ENCODE measurements at places on chromosomes 5 and 9.

- no peak for DNase-seq
Observed at GRCh38 chr5:113110117-113110516, 133.5 kb downstream of the DCP2 start.

DNA sequence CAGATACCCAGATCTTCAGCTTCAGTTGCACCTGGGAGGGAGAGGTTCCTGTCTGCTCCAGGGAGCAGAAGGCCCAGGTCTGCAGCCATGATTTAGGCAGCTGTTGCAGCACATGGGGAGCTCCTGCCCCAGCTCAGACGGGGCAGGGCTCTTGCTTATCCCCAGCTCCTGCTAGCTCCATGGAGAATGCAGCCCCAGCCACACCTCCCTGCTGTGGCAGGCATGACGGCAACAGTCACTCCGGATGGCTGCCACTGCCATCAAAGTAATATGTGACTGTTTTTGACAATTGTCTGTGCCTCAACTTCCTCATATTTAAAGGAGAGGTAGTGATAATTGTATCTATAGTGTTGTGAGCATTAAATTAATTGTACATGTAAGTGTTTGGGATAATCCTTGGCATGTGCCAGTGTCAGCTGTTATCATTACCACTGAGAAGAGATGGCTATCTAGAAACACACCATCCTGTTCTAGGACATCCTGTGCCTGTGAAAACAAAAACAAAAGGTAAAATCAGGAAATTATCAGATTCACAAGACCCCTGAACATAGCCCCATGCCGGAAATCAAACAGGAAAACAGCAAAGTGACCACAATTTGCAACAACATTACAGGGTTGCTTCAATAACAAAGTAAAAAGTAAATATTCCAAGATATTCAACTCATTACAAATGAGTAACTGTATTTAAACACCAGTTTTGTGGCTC is 1048.8 kb upstream of the ACO1 start:
- DNase-seq = no peak

DNA sequence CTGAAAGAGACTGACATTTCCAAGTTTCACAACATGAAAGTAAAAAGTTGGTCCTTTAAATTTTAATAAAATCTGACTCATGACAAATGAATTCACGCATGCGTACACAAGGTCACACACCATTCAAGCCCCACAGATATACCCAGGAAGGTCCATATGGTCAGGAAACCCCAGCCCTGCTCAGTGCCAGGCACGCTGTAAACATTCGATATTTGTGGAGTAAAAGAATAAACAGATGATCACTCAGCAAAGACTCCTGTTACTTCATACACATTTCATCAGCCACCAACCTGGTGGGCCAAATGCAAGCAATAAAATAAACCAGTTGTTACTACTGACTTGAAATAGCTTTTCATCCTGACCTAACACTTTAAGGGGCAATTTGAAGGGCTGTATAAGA is 158.0 kb upstream of the RETREG1 start:
- no peak for DNase-seq

DNA sequence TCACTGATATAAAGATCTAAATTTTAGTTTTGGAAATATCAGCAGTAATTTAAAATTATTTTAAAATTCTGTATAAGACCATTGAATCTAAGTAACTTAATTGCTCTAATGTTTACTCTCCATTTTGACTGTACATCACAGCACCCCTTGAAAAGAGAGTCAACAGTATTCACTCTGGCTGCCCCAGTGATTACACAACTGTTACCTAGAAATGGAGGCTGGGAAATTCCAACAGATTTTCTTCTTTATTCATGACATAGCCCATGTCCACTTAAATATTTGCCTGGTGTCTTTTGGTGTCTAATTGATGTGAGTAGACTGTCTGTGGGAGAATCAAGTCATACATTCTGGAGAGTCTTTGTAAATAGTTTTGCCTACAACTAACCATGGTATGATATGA is 301.8 kb upstream of the CDH6 start:
- no peak for DNase-seq

DNA sequence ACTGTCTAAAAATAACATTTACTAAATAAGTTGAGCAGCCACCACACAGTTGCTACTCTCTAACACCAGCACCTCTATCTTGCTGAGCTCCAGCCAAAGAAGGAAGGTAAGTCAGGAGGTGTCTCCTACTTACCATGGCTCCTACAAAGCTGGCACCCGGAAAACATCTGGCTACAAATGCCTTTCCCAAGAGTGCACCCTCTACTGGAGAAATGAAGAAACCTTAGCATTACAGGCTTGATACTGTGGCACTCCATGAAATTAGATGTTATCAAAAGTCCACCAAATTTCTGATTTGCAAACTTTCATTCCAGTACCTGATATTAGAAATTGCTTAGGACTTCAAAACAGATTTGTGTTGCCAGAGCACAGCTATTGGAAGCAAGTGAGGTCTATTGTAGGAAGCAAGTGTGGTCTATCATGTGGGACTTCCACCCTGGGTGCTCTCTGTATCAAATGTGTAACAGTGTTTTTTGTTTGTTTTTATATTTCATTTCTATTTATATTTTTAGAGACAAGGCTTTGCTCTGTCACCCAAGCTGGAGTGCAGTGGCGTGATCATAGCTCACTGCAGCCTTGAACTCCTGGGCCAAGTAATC is 25.7 kb upstream of the RFK start:
- DNase-seq = peak; percentile 20

DNA sequence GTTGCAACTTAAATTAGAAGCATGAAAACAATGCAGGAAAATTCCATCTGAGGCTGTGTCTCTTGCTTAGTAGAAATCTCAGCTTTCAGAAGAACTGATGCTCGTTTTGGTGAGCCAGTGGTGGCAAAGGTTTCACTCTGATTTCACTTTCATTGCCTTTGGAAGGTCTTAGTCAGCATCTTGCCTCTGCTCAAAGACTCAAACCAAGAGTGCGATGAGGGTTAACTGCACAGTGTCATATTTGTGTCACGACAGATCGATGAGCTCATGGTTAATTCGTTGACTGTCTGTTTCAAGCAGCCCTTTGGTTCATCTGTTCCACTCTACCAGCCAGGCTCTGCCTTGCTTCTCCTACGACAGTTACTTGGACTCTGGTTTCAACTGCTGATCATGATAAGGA is 331.3 kb upstream of the KIF2A start:
- DNase-seq = no peak

DNA sequence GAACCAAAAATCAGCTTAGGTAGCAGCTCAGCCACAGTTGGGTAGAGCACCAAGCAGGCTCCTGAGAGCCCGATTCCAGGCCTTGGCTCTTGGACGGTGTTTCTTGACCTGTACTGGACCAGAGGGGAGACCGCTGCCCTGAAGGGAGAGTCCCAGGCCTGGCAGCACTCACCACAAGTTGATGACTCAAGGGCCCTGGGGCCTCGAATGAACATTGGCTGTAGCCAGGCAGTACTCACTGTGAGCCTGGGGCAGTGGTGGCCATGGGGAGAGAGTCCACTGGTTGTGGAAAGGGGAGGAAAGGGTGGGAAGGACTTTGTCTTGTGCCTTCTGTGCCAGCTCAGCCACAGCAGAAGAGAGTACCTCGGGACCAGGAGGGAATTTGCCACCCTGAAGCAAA is 166.1 kb downstream of the EDIL3 start:
- DNase-seq = no peak

- DNase-seq = peak; percentile 36
Observed at GRCh38 chr5:88729084-88729828, 153.7 kb downstream of the MEF2C start.

GRCh38 chr5:104942735-104943134 is 1380.1 kb upstream of the NUDT12 start:
- DNase-seq = no peak

GRCh38 chr9:92538541-92538940 is 2.8 kb upstream of the ECM2 start:
- peak; percentile 43 for DNase-seq

- no peak for DNase-seq
Observed at GRCh38 chr9:16532681-16533450, 337.6 kb downstream of the BNC2 start.

- no peak for DNase-seq
Observed at GRCh38 chr9:126650404-126651341, 36.9 kb downstream of the LMX1B start.

DNA sequence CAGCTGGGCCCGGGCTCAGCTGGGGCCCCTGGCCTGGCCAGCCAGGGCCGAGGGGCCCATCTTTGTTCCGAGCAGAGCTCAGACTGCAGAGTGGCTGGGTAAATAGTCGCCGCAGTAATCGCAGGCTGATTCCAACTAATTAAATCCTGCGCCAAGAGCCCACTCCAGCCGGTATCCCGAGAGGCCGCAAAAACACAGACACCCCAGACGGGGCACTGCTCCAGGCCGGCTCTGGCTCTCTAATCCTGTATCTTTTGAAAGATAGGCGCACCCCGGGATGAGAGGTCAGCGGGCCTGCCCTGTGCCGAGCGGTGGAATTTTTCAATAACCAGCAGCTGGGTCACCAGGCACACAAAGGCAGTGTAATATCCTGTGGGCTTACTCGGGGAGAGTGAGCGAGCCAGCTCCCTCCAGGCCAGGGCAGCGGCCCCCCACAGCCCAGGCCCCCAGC is 57.7 kb downstream of the LMX1B start:
- DNase-seq = no peak

DNA sequence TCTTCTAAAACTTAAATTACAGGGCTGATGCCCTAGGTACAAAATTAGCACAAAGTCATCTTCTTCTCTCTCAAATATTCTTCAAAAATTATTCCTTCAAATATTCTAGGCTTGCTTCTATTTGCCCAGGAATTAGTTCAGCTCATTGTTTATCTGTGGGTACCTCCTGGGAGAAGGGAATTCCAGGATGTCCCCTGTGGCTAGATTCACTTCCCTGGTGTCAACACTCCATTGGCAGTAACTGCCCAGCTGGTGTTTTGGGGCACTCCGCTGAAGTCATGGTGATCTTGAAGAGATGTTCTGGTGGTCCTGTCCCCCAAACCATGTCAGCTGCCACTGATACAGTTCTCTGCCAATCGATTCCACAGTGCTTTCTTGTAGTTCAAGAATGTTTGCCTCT is 26.2 kb upstream of the TGFBR1 start:
- no peak for DNase-seq

DNA sequence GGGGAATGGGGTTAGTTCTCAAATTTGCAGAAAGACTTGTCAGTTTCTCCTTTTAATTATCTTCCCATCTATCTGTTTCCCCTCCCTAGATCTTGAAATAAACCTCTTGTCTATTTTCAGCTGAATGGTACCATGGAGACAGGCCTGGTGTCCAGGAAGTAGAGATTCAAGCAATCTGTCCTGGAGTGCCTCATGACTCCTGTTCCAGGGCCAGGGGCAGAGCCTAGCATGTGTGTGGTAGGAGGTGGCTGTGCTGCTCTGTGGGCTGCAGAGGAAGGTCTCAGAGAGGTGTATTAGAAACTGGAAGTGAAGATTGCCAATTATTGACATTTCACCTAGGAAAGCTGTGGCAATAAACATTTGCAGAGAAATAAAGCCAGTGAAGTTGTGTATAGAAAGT is 175.8 kb upstream of the ATP10B start:
- DNase-seq = no peak

DNA sequence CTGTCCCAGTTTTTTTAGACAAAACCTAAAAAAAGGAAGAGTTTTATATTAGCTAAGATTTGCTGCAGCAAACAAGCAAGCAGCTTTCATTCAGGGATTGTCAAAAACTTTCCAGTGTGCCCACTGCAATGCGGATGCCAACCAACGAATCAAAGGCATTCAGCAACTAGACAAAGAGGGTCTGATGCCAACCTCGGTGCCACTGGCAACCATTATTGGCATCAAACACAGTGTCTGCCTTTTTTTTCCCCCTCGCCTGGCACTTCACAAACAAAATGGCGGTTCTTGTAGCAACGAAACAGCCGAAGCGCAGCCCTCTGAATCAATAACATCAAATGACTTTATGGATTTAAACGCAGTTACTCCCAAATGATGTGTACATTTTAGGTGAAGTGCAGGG is 10.4 kb downstream of the NFIB start:
- no peak for DNase-seq

DNA sequence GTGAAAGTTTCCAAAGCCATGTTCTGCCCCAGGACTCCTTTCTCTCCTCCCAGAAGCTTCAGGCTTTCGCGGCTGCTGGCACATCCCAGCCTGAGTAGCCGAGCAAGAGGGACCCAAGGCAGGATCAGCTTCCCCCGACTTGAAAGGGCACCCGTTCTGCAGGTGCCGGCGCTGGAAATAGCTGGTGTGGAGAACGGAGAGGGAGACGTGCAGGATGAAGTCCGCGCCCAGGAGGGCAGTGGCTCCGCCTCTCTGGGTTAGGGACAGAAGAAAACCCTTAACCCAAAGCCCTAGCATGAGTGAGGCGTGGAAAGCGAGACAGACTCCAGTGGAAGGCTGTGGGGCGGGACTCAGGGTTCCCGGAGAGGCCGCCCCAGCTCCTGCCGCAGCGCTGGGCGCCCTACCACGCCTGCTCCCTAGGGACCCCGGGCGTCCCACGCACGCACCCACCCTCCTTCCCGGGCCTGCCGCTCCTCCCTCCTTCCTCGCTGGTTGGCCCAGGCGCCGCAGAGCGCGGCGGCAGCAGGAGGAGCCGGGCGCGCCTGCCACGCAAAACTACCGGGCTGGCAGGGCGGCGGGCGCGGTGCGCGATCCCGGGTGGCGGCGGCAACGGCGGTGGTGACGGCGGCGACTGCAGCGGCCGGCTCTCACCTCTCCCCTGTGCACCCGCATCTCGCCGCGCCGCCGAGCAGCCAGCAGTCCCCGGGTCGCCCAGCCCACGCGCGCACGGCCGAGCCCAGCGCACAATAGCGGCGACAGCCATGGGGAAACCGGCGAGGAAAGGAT is at the start of gene SLC1A1:
SLC1A1 (plus strand) TSS at position 550 of the 786 bp plus-strand sequence; CDS start at position 762, 212 bp downstream.
- peak; percentile 72 for DNase-seq

DNA sequence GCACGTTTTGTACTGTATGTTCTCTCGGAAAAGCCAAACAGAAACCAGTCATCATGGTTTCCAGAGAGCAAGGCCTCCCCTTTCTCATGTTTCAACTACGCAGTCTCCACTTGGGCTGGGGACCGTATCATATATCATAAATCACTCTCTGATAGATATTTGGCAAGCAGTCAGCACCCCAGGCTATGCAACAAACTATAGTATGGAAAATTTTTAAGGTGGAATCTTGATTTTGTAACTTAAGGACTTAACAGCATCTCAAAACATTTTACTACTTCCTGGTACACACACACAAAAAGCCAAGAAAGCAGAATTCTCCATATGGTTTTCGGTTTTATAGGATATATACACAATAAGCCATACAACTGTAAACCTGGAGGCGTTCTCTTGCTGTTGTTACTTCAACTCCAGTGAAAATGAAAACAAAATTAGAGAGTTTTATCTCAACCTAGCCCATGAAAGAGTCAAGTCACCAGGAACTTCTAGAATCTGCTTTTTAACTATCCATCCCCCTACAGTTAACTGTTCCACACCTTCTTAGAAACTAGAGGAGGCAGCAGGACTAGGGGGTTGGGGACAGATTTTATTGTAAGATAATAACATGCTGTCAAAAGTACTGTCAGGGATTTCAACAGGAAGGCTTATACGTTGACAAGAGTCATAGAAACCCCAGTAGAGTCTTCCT is 283.4 kb downstream of the NFIB start:
- DNase-seq = peak; percentile 15

DNA sequence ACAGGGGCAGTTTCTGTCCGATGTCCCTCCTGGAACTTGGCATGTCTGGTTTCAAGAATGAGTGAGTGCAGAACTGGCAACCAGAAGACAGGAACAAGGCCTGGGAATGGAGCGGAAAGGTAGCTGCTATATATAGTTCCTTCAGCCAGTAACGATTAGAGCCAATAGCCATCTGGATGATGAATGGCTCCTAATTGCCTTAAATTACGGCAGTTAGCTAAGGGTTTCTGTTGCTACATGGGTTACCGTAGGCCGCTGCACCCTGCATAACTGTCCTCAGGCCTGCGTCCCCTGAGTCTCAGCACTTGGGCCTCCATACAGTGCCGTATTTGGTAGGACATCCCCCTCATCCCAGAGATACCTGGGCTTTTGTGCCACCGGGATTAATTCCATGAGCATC is 29.4 kb downstream of the WWC1 start:
- DNase-seq = no peak

Data from urothelium cell line (cell line).